ENCODE measurements at places on chromosomes 4 and X.

DNA sequence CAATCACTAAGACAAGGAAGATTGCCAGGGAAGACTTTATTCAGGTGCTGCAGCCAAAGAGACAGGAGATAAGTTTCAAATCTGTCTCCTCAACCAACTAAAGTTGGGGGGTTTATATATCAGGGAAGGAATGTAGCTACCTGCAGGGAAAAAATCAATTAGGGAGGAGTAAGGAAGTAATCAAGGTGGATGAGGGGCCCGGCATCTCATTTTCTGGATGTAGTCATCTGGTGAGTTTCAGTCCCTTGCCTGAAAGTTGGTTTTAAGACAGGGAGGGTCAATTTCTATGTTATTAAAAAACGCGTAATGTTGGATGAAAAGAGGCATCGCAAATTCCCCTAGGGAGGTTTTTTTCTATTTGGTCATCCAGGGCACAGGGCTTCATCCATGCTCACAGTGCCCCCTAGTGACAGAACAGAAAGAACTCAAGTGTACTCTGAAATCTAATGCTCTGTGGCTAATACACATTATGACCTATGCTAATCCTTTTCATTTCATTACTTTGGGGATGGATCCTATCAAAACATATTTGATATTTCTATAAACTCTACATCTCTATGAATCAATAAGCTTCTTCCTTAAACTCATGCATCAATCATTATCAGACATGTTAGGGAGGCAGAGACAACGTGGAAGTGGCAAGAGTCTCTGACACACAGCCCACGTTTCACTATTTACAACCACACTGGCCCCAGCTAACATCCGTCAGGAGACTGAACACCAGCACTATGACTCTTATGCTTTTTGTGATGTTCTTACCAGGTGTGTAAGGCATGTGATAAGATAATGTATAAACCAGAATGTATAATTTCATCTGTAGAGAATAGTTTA is 1577.0 kb upstream of the TENM3 start:
- no peak for DNase-seq

- peak; percentile 65 for DNase-seq
Measured at GRCh38 chrX:103607364-103608305, at the start of gene TCEAL3. TSS of gene TCEAL3 (plus strand) at chrX:103607963. CDS start at chrX:103609065, 1,102 bp downstream.

DNA sequence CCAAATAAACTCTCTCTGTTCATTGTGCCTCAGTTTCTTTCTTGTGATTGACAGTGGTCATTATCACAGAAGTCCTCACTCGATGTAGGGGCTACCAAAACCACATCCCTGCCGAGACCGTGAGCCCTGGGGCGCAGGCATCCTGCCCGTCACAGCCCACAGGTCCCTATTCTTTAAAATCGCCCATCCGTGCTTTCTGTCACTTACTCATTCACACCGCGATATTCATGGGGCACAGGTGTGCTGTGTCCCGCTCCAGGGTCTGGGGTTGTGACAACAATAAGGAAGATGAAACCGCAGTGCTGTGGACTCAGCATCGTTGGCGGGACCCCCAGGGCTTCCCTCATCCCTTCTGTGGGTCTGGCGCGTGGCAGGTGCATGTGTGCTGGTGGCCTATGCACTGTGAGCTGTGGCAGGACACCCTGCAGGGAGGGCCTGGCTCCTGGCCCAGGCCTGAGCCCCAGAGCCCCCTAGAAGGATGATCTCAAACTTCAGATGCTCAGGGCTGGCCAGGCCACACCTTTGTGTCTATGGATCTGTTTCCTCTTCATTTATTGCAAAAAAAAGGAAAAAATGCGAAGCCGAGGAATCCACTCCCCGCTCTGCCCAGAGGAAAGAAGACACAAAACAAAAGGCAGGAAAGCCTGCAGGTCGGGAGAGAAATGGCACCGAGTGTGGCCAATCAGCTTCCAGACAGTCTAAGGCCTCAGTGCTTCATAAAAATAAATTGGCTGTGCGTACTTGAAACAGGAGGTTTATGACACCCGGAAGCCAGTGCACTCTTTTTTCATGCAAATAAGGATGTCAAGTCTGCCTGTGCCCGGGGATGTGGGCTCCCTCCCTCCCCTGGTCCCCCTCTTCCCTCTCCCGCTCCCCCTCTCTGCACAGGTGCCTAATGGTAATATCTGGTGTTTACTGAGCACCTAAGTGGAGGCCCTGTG is 109.5 kb upstream of the ADRA2C start:
- no peak for DNase-seq

- no peak for DNase-seq
Measured at GRCh38 chrX:13716905-13717304, 17.5 kb downstream of the TRAPPC2 start.

DNA sequence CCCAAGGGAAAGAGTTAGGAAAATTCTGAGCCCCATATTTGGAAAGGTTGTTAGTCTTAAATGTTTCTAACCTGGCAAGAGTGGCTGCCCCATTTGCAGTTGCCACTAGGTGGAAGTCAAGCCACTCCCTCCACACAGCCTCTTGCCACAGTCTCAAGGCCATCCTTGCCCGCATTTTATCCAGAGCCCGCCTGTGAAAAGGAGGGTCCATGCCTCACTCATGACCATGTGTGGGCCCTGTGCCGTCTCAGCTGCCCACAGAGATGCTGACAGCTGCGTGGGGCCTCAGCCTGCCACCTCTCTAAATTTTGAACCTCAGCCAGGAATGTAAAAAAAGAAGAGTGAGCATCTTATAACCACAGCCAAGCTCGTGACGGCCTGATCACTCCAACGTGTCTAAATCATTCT is 201.5 kb upstream of the FAM241A start:
- DNase-seq: no peak

- no peak for DNase-seq
Measured at GRCh38 chr4:109699553-109700225, 3.6 kb downstream of the CASP6 start.

GRCh38 chr4:27364509-27364908 is 503.9 kb downstream of the STIM2 start:
- no peak for DNase-seq

GRCh38 chr4:3269105-3269927 is 20.4 kb downstream of the MSANTD1 start:
- DNase-seq: peak; percentile 53

DNA sequence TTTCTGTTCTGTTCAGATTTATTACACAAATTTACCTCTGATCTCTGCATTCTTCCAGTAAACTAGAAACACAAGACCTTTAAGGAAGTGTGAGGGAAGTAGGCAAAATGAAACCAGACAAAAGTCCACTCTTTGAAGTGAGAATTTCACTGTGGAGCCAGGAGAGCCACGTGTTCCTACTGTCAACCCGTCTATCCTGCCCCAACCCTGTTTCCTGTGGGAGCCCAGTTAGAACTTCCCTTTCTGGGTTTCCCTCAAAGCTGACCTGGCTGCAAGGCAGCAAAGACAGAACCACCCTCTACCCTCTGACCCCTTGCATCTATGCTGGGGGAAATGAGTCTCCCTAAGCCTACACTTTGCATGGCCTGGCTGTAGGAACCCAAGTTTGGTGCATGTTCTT is 40.0 kb downstream of the TMEM144 start:
- DNase-seq: no peak

DNA sequence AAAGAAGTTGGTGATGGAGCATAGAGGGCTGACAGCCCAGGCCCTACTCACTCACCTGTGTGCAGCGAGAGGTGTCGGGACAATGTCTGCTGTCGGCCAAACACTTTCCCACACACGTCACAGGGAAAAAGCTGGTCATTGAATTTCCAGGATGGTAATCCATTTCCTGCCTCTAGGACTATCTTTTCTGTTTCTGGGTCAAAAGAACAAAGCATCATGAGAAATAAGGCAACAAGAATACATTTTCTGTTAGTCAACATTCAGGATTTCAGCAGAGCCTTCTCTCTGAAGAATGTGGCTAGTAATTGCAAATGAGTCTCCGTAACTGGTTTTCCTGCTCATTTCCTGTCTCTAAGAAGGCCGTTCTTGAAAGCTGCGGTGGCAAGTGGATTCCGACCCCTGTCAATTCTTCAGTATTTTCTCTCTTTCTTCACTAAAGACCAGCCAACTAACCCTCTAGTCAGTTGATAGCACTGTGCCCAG is 99.4 kb downstream of the C4orf51 start:
- DNase-seq: no peak

DNA sequence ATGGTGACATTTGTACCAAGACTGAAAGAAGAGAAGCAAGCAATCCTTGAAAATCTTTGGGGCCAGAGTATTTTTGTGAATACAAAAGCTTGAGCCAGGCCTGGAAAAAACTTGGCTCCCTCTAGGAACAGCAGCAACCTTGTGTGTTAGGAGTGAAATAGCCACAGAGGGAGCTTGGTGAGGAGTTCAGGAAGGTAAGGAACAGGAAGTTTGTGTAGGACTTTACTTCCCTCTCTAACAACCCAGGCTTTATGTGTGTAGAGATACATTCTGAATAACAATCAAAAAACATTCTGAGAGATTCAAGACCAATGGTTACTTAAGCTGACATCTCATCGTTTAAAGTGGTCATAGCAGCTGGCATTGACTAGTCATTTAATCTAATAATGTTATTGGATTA is 668.5 kb downstream of the PCDH18 start:
- DNase-seq: no peak

- DNase-seq: no peak
Measured at GRCh38 chr4:36854554-36854953, 390.0 kb upstream of the NWD2 start.
